ENCODE measurements at places on chromosomes 5 and 9. TPM values are rescaled to one million over a fixed set of nuclear protein-coding genes. Genes with fewer than 3 reads are reported as not detected.

Gene GRXCR2
- total RNA-seq: 0.16 TPM

DNA sequence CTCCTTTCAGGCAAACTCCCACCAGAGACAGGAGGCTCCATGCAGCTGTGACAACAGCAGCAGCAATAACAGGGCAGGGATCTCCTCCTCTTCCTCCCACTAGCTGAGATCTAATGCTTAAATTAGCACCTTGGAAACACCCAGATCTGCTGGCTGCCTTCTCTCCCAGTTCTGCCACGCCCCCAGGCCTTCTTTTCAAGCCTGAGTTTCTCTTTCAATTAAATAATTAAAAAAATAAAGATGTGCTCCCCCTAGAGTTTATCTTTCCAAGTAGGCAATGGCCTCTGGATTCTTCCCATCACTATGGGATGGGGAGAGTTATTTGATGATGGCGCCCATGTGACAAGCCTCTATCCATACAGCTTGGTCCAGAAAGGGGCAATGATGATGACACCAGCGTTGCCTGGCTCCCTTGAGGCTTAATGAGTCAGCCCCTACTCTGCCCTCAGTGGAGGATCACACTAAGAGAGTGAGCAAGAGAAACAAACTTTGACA lies 3.8 kb downstream of the FAM219A start:
- H3K4me1 ChIP-seq: no peaks in the 10 kb centered on the region
- H3K36me3 ChIP-seq: no peaks in the 10 kb centered on the region
- H3K27ac ChIP-seq: no peak overlapping the region
- no peak for DNase-seq

DNA sequence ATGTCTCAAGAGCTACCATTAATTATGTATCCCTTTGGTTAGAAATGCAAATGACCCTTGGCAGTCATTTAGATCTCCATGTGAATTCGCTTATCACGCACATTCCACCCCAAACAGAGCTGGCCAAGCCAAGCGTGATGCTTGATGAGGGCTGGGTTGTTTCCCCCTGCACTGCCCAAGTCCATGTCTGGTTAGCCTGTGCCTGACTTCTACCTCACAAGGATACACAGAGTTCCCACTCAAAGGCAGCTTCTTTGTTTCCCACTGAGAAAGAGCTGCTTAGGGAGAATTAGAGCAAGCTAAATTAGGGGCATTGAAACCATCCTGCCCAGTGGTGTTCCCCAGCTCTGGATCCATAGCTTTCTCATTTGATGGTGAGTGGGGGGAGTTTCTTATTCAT lies 87.2 kb downstream of the FSTL4 start:
- no peaks in the 10 kb centered on the region for H3K4me1 ChIP-seq
- no peak overlapping the region for H3K27ac ChIP-seq

GRCh38 chr9:129462360-129462759 lies 158.5 kb downstream of the C9orf50 start:
- no peak overlapping the region for H3K27ac ChIP-seq
- no peak overlapping the region for H3K4me3 ChIP-seq
- H3K4me1 ChIP-seq: peaks cover 34% of the 10 kb centered on the region

DNA sequence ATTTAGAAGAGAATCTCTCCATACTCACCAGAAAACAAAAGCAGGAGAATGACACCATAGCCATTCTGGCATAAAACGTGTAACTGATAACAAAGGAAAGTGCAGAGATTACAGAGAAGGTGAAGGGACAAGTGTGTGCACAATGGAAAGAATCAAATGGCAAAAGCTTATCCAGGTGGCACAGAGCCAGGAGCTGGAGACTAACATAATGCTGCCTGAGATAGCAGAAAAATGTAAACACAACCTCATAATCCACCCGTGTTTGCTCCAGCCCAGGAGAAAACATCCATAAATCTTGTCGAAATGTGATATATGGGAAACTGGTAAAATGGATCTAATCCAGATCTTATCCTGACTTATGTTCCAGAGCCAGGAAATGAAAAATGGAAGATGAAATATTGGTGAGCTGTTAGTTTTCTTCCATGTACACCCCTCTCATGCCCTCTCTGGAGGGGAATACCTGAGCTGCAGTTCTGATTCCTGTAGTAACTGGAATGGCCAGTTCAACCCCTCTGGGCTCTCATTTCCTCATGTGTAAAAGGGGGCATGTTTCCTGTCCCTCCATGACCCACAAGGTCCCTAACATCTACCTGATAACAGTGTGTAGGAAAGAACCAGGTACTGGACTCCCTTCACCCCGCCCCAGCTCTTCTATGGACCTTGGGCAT lies 212.3 kb upstream of the DAPK1 start:
- DNase-seq: no peak
- H3K4me1 ChIP-seq: no peaks in the 10 kb centered on the region
- no peak overlapping the region for H3K27ac ChIP-seq
- H3K27me3 ChIP-seq: no peaks in the 10 kb centered on the region
- no peak overlapping the region for H3K4me3 ChIP-seq
- H3K36me3 ChIP-seq: no peaks in the 10 kb centered on the region

GRCh38 chr5:54009357-54009756 lies 301.0 kb downstream of the ARL15 start:
- H3K27me3 ChIP-seq: no peaks in the 10 kb centered on the region
- peak overlapping the region; percentile 79 for H3K27ac ChIP-seq
- no peak for DNase-seq

All from Caco-2 (cell line).